T-helper 1 cell treated with Interleukin-12 subunit alpha and Interleukin-12 subunit beta and Interleukin-4 antibody, amounts not matched to agents 30 ng/mL and 1 ng/mL, for 36 hours (primary cell): ENCODE measurements at places on chromosomes 11 and 22. TPM values are rescaled to one million over a fixed set of nuclear protein-coding genes. Genes with fewer than 3 reads are reported as not detected.

SLC37A2 gene
- 0.15 and 0.29 TPM in 2 replicates for total RNA-seq

TEX12 gene
- total RNA-seq, result 0.46 TPM in 1 of 2 replicates, not detected in the other

NXPE2 gene
- total RNA-seq, result not detected in 2 replicates

SLC25A18 gene
- not detected in 2 replicates for total RNA-seq

SOX6 gene
- 0.17 TPM in 1 of 2 replicates, not detected in the other for total RNA-seq

KLHL35 gene
- 0.85 and 0.96 TPM in 2 replicates for total RNA-seq

GGT1 gene
- 151 and 164 TPM in 2 replicates for total RNA-seq

CHRDL2 gene
- total RNA-seq, result not detected in 2 replicates

PRCP gene
- 27.4 and 29.5 TPM in 2 replicates for total RNA-seq

CTNND1 gene
- 10.1 TPM in 2 replicates for total RNA-seq

IGF2 gene
- total RNA-seq, result 0.17 and 0.32 TPM in 2 replicates

MYEOV gene
- total RNA-seq, result not detected in 2 replicates

LUZP2 gene
- not detected in 2 replicates for total RNA-seq

F2 gene
- 0.71 TPM in 1 of 2 replicates, not detected in the other for total RNA-seq

ASCL2 gene
- total RNA-seq, result 0.24 TPM in 1 of 2 replicates, not detected in the other

KCNK4 gene
- 0.76 TPM in 1 of 2 replicates, not detected in the other for total RNA-seq

PHF21B gene
- 0.51 TPM in 1 of 2 replicates, not detected in the other for total RNA-seq

GPHA2 gene
- total RNA-seq, result not detected in 2 replicates
